ENCODE measurements at places on chromosomes 1 and 21. TPM values are rescaled to one million over a fixed set of nuclear protein-coding genes. Genes with fewer than 3 reads are reported as not detected.

- no peak for DNase-seq
Measured at GRCh38 chr1:228180271-228180958, 14.8 kb downstream of the IBA57 start.

- no peak for DNase-seq
Measured at GRCh38 chr1:107358619-107359327, 217.9 kb downstream of the NTNG1 start.

DNA sequence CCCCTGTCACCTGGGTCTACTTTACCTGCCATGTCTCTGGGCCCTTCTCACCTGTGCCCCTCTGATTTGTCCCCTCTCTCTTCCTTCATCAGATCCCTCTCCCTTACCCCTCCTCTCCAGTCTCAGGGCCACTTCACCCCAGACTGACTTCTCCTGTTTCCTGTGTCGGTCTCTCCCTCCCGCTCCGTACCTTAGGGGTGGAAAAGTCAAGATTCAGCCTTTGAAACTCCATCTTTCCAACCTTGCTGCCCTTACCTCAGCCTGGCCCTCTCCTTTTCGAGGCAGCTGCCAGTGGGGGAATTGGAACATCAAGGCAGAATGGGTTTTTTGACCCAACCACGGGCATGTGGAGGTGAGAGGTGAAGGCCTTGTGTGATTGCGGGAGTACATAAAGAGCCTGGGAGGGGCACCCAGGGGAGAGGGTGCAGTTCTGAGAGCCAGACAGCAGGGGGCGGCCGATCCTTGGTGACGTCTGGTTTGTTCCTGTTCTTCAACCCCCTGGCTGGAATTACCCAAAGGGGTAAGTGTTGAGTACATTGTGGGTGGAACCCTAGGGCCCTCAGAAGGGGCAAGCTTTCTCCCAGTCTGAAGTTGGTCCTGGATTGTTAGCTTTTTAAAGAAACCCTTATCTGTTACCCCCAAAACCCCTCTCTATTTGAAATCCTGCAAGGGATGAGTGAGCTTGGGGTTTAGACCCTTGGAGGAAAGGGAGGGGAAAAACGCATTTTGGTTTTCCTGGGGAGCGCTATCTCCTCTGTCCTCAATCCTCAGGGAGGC is 12.3 kb upstream of the DMBX1 start:
- peak; percentile 41 for DNase-seq

DNA sequence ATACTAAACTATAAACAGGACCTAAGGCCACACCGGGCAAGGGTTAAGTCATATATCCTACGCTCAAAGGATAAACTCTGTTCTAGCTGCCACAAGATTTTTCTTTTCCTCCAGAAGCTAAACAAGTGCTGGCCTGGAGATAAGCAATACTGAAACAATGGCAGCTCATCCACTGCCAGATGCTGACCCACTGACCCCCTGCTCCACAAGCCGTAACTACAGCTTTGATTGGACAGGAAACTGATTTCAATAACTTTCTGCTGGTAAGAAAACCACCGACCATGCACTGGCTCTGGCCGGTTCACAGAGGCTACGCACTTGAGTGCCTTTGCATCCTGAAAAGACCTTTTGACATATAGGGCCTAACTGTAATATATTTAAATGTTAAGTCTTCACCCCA is 51.3 kb upstream of the PLA2G2C start:
- no peak for DNase-seq

DNA sequence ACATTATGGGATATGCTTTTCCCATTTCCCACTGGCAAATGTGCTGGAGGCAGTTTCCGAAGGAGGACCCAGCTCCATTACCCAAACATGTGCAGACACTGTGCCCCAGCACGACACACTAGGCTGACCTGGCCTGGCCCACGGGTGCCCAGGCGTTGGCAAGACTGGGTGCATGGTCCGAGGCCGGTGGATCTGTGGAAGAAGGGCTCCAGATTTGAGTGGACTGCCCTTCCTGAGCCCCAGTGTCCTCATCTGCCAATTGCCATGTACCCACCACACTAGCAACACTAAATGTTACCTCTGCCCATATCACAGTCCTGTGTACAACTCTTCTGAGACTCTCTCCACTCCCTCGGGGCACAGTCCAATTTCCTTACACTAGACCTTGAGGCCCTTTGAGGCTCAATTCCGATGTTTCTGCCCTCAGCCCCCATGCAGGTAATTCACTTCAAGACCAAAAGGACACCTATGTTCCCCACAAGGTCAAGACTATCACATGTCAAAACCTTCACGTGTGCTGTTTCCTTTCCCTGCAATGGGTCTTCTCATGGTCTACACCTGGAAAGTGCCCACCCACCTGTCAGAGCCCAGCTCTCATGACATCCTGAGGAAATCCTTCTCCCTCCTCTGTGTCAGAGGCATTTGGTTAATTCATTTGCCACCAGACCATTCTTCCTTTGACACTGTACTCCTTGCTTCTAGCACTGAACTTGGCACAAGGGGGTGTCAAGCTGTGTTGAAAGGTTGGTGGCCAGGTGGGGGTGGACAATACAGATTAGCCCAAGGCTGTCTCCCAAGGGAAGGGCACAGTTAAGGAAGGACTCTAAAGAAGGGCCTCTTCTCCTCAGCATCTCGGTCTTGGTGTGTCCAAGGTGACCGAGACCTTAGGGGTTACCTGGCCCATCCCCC is 124.9 kb downstream of the DMRTB1 start:
- DNase-seq = no peak

DNA sequence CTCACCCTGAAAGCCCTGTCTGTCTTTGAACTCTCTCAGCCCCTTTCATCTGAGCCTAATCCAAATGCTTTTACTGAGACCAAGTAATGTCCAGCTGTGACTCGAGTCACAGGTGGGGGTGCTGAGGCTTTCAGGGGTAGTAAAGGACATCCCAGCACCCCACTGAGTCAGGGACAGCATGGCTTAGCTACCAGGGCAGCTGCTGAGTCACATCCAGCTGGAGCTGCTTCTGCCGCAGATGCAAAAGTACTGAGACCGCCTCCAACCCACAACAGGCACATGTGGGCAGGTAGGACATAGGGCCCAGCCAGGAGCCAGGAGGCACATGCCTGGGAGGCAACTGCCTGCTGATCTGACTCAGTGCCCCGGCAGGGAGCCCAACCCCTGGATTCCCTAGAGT is 6.7 kb upstream of the VSIG8 start:
- peak; percentile 68 for DNase-seq

- DNase-seq = no peak
Measured at GRCh38 chr1:248862695-248862997, 3.8 kb upstream of the ZNF692 start.

GRCh38 chr1:231828182-231828920 is 201.8 kb downstream of the DISC1 start:
- DNase-seq = peak; percentile 60

GRCh38 chr21:41945982-41946381 is 7.8 kb downstream of the C2CD2 start:
- no peak for DNase-seq

DNA sequence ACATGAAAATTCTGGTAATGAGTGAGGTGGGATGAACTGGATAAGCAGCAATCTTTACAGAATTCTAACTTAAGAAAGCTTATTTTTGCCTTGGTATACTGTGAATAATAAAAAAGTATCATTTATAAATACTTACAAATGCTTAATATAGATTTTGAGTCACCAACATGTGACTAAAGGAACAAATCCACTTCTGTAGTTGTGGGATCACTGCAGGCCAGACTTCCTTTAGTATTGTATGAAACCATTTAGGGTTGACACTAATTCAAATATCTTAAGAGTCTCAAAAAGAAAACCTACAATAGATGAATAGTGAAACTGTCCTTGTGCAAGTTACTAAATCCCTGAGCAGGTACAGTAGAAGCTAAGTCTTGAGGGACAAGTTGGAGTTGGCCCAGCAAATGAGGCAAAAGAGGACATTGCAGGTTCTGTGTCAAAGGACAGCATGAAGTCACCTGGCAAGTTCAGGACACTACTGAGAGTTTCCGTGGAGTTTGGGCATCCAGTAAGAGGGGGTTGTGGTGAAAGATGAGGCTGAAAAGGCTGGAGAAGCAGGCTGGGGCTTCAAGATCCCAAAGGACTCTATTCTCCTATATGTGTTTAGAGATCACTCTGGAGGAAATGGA is 5.9 kb upstream of the THEM4 start:
- no peak for DNase-seq

DNA sequence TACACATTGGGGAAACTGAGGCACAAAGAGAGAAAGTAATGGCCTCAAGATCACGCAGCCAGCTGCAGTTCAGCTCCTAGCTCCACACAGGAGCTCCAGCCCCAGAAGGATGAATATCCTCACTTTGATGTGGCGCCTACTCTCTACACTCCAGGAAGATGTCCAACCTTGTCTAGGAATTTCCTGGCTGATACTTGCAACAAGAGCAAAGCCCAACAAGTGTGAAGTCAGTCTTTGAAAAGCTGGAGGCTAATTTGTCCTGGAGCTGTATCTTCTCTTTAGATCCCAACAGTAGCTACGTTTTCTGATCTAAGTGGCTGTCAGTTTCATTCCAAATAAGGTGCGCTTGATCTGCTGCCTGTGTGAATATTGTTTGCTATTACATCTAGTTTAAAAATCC is 344.9 kb downstream of the PTPRU start:
- DNase-seq = no peak

DNA sequence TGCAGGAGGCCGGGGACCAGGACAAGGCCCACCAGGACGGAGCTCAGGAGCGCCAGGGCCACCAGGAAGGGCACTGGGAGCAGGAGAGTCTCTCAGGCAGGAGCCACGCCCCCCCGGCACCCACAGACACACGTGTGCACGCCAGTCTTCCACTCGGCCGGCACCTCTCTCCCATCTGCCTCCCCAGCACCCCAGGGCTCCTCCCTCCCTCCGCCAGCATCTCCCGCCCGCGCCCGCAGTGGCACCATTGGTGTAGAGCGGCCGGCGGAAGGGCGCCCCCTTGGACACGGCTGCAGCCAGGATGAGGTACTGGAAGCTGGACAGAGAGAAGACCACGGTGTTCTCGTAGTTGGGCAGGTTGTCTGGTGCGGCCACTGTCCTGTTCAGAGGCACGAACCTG is 6.1 kb upstream of the MFAP2 start:
- no peak for DNase-seq

- no peak for DNase-seq
Measured at GRCh38 chr1:24117132-24117531, 5.2 kb upstream of the MYOM3 start.

DNA sequence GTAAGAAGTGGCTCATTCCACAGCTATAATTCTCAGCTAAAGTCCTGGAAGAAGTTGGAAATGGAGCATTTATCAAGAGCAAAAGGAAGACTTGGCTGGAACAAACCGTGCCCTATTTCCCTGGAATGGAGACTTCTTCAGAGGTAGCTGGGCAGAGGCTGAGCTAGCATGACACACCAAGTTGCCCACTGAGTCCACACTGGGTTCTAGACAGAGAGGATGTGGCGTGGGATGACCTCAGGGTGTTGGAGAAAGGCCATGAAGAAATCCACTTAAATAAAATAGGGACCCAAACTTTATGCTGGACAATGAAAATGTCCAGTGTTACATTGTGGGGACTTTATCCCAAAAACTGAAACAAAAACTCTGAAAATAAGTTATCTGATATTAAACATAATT is 116.2 kb downstream of the KCNJ6 start:
- DNase-seq = no peak

DNA sequence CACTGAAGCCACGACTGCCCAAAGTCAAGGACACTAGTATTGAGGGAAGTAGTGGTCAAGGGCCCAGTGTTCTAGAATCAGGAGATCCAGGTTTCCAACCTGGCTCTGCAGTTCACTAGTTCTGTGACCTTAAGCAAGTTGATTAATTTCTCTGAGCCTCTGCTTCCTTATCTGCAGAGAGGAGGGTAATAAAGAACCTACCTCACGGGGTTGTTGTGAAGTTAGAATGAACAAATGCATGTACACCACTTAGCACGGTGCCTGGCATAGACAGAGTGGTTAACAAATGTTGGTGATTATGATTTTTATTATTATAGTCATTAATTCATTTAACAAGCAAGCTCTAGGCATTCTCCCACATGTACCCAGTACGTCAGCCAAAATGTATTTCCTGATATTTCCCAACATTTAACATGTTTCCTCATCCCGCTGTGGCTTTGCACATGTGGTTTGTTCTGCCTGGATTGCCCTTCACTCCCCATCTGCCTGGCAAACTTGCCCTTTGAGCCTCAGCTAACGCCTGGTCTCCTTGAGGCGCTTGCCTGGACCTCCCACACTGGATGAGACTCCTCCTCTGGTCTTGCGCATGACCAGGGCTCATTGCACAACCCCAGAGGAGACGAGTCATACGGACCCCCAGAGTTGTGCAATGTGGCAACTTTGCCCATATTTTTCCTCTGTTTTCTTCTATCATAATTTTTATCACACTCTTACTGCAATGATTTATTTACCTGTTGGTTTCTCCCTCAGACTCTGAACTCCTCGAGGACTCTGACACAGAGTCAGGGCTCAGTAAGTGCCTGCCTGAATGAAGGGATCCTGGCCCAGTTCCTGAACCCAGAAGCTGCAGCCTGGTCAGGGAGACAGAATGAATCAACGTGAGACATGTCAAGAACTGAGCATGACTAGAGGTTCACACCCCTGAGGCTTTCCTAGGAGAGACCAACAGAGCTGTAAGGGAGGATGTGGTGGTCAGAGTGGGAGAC is 20.7 kb upstream of the MFSD2A start:
- DNase-seq = no peak

GRCh38 chr1:162033428-162033827 is 9.8 kb upstream of the OLFML2B start:
- DNase-seq = no peak

DNA sequence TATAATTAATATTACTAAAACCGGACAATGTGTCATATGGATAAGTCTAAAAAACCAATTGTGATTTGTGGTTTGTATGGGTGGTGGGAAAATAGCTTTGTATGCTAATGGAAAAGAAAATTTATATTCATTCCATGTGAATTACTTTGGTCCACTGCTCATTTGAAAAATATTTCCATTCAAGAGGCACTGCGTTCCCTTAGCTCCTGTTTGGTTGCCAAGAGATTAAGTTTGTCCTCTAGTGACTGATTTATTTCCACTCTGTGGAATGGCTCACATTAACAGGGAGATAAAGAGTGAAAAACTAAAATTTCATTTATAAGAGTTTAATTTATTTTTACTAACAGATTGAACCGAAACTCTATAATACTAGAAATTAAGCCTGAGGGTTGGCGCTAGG is 744.1 kb upstream of the CHRM3 start:
- DNase-seq = no peak

- DNase-seq = no peak
Measured at GRCh38 chr1:10800778-10801177, 4.3 kb upstream of the CASZ1 start.

DNA sequence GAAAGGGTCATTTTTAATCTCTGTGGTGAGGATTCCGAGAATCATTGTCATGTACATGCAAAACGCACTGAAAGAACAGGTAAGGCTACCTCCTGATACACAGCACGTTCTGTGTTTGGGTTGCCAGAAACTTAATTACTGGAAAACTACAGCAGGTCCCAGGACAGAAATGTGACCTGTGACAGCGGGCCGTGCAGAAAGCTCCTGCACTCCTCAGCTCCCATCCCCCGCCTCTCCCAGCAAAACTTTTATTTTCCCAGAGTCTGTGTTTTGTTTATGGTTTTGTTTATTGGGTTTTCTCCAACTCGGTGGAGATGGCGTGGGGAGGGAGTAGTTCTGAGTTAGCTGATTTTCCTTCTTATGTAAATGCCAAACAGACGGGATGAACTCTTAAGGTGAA is 44.7 kb downstream of the SLC44A3 start:
- no peak for DNase-seq

The S100A16 gene
- total RNA-seq = 196 TPM

The AGT gene
- 0.93 TPM for total RNA-seq

The TMPRSS15 gene
- not detected for total RNA-seq

The SOX13 gene
- total RNA-seq = 35.6 TPM

The RAB3B gene
- total RNA-seq = 15.1 TPM

The HCN3 gene
- total RNA-seq = 8.5 TPM

The S1PR1 gene
- total RNA-seq = 0.61 TPM

The MAP1LC3C gene
- total RNA-seq = not detected

The DNAJC28 gene
- 0.81 TPM for total RNA-seq

The CD52 gene
- 2.0 TPM for total RNA-seq

The HSD11B1 gene
- 0.27 TPM for total RNA-seq
